ENCODE measurements at places on chromosomes 5 and 9.

- no peak for DNase-seq
Observed at GRCh38 chr5:19802686-19803085, 185.3 kb downstream of the CDH18 start.

DNA sequence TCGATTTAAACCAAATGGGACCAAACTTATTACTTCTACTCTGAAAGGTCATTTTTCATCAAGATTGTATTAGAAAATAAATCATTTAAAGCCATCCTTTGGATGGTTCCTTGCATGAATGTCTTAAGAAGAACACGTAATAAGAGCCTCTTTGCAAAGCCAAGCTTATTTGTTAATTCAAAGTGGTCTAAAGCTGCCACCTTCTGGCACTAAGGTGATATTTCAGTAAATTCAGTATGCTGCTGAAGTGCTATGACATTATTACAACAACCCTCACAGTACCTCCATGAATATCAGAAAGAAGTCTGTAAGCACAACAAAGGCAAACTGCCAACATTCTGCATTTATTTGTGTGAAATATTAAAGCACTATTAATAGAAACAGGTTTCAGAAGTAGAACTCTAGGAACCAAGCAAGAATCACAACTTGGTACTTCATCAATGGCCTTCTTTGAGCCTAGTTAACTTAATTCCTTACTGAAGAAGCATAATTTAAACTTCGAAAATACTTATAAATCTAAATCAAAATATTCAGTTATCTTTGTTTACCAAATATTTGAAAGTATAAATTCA is 53.1 kb upstream of the TYRP1 start:
- no peak for DNase-seq

GRCh38 chr5:125150041-125150669 is 403.7 kb upstream of the ZNF608 start:
- no peak for DNase-seq

DNA sequence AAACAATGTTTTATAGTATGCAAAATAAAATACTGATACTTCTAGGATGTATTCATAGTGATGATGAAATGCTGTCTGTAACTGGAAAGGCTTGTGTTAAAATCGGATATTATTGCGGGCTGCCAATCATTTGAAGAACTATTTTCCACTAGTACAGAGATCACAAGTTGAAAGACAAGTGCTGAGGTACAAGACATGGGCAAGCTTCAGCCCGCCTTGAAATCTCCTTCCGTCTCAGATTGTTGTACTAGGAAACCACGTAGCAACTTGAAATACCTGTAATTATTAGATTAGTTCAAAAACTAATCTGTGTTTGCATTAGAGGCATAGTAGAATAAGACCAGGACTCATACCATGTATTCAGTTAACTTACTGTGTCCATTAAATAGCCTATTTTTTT is 218.2 kb downstream of the ARHGEF28 start:
- DNase-seq: no peak

DNA sequence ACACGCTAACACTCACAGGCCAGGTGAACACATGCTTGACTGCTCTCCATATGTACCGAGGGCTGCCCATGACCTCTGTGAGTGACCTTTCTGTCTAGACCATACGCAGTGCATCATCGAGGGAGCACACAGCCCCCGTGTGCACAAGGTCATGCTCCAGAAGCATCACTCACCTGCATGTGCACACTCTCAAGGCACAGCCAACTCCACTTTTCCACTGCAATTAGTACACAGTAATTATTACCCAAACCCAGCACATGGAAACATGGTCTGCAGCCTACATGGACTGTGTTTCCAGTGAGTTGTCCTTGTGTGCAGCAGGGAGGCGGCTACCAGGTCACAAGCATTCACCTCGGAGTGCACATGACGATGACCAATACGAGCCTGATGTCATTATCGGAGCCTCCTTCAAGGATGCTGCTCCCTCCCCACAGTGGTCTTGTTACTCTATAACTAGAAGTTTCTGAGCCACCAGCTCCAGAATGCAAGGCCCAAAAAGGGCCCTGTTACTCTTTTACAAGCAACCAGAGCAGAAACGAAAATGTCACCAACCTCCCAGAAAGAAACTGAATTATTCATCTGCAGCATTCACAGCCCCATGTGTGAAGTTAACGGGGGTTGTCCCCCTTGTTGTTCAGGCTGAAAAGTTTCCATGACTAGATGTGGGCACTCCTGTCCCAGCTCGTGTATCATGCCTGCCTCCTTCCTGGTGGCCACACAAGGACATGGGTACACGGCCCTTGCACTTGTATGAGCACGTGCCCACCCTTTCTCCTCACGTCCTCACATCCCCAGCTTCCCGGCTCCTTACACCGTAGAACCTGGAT is 31.2 kb downstream of the SEMA4D start:
- DNase-seq: no peak

DNA sequence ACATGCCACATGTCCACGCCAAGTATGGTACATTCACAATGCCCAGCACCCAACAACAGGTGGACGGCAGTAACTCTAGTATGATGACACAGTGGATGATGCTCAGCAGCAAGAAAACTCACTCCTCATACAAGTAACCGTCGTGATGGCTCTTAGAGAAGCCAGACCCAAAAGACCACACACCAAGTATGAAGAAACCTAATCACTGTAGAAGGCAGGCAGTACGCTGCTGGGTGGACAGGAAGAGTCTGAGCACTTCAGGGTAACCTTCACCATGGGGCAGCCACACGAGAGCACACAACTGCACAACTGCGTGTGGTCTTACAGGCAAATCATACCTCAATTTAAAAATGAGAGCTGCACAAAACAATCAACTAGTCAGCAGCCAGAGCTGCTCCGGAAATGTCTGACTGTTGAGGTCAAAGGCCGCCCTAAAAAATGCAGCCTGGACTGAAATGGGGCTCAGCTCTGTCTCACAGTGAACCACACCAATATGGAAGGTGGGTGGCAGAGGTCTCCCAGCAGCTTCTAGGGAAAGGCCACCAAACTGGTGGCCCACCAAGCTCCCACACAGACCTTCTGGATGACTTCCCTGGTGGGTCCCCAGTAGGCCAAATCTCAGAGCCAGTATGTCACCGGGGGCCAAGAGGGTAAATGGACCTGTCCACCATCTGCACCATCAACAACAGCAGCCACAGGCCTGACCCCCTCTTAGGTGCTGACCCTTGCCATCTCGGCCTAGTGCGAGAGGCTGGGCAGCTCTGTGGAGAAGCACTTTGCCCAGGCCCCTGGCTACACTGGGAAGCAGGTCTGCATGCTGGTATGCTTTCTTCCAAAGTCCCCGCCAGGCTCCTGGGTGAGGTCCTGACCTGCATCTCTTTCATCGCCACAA is 17.8 kb downstream of the BICD2 start:
- no peak for DNase-seq

- DNase-seq: no peak
Observed at GRCh38 chr5:44225231-44226160, 163.7 kb downstream of the FGF10 start.

DNA sequence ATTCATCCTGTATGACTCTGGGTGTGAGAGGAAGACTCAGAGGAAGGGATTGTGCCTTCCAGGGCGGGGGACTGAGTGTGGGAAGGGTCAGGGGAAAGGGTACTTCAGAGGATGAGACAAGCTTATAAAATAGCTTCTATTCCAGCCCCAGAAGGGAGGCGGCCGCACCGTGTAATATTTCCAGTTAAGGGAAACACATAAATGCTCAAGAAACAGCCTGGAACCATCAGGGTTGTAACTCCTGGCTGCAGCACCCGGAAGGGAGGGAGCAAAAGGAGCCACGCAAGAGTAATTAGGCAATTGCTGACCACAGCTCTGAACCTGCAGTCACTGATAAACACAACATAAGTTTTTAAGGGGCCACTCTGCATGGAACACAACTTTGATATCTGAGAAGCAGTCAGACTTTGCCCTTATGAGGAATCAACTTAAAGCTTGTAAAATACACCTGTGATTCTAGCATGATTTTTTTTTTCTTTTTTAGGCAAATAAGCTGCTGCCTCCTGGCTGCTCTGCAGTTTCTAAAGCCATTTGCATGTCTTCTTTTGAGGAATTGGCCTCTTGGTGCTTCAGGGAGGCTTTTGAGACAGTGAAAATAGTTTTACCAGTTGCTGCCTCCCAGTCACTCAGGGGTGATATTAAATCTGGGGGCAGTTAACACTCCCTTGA is 382.7 kb downstream of the ENC1 start:
- DNase-seq: no peak

DNA sequence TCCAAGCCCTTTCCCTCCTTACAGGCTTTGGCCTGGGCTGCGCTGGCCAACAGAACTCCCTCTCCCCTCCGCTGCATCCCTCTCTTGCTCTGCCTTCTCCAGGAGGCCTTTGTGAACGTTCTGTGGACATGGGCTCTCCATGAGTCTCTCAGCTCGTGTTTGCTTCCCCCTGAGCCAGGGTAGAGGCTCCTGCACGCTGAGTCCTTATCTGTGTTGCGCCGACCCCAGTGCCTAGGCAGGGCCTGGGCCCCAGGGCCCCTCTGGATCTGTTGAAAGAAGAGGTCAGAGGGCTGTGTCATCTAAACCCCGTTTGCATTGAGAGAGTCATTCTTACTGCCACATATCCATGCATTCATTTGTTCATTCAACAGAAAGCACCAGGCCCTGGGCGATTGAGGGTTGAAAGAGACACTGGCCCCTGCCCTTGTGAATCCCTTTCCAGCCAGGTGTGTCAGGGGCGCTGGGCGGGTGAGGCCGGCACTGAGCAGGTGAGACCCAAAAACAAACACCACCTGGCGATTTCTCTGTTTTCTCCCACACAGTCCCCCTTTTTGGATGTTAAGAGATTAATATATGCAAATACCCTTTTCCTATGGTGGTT is 111.2 kb upstream of the IER5L start:
- no peak for DNase-seq

GRCh38 chr5:172567843-172568242 is 73.2 kb upstream of the NEURL1B start:
- no peak for DNase-seq

- DNase-seq: no peak
Observed at GRCh38 chr5:68214482-68215207, 911 bp upstream of the PIK3R1 start.

- no peak for DNase-seq
Observed at GRCh38 chr5:53359916-53360517, 120.4 kb upstream of the FST start.

GRCh38 chr5:141875795-141876627 is 2.2 kb downstream of the PCDH1 start:
- DNase-seq: no peak

DNA sequence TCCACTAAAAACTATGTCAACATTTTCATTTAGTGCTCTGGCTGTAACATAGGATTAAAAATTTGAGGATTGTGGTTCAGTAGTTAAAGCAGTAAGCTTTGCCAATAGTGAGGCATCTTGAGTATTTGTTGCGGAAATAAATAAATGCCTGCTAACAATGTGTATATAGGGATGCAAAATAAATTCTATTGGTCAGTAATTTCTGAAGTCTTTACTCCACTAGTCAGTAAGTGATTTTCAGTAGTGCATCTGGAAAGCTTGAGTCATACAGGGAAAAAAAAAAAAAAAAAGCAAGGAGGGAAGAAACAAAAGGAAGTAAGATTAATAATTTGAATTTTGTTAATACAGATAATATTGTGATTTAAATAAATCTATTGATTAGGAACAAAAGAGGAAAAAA is 21.0 kb downstream of the NIPBL start:
- no peak for DNase-seq

DNA sequence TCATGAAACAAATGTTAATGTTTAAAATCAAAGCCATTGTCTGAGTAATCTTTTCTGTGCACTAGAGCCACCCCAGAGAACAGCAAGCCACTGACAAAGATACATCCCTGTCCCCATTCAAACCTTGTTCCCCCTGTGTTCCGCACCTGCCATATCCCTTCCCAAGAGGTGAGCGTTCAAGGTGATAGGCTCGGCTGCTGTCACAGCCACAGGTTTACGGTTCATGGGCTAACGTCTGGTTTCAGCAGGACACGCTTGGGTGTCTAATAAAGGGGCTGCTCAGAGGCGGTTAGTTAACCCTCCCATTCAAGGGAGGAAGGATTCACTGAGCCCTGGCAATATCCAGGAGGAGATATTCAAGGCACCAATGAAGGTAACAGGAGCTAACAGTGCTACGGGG is 24.5 kb upstream of the LAMC3 start:
- no peak for DNase-seq

- no peak for DNase-seq
Observed at GRCh38 chr5:39584927-39585326, 160.1 kb upstream of the DAB2 start.

DNA sequence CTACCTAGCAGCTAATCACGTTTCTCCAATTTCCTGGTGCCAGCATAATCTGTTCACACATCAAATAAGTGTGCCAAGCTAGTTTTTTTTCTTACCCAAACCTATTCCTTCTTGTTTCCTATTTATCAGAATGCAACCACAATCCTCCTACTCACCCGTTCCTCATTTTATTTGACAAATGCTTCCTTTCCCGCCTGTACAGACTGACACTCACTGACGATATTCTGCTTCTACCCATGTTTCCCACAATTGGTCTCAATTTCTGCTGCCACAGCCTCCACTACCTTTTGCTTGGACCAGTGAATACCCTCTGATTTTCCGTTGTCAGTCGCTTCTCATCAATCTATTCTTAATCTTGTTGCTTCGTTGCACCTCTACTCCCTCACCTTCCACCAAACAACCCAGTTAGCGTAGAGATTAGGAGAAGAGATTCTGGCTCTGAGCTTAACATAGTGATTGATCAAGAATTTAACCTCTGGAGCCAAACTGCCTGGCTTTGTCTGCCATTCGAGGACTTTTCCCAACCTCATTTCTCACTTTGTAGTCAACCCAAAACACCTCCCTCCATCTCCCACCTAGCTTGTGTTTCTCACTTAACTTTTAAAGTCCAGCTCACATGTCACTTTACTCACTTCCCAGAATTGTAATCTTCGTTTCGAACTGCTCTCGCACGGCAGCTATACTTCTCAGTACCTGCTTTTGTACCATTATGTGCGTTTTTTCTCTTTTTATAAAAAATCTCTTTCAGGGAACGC is 729 bp upstream of the TMEM38B start:
- DNase-seq: no peak

DNA sequence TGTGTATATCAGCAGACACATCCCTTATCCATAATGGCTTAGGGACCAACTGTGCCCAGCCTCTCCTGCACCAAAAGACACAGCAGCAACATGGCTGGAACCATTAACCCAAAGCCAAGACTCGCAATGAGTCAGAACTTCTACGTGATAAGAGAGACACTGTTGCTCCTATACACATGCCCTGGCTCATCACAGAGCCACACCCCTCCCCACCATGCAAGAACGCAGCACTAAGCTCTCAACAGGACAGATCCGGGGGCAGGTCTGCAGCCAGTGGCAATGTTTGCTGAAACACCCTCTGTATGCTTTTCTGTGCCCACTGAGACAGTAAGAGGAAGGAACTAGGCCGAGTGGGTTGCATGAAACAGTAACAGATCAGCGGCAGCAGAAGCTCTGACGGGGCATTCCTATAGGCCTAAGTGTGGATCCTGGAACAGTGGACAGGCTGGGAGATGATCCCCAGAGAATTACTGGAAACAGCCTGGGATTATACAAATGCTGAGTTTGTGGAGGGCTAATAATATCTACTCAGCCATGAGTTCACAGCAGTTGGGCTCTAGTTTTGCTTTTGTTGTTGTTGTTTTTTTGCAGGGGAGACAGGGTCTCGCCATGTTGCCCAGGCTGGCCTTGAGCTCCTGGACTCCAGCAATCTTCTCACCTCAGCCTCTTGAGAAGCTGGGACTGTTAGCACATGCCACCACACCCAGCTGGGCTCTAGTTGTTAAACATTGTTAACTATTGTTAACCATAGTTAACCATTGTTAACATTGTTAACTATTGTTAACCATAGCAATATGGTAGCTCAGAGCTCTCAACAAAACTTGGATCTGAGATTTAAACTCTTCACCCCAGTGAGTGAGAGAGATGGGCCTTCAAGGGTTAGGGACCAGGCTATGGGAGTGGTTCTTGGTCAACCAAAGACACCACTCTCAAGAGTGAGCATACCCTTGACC is 41.0 kb downstream of the B4GALT1 start:
- DNase-seq: no peak

Measured in stimulated activated CD4-positive, alpha-beta T cell treated with anti-CD3 and anti-CD28 coated beads, Interleukin-12 subunit alpha, Interleukin-12 subunit beta, amount 100 ng/mL, for 24 hours (primary cell).